ENCODE measurements at places on chromosomes 1 and 21.
A peak's percentile ranks its signal among the peaks of the same experiment; 100 is the strongest.

GRCh38 chr1:84847253-84848250 is 45.5 kb downstream of the LPAR3 start:
- peak; percentile 98 for DNase-seq

- no peak for DNase-seq
These were observed 25.6 kb upstream of the COL18A1 start for GRCh38 chr21:45379171-45379900.

DNA sequence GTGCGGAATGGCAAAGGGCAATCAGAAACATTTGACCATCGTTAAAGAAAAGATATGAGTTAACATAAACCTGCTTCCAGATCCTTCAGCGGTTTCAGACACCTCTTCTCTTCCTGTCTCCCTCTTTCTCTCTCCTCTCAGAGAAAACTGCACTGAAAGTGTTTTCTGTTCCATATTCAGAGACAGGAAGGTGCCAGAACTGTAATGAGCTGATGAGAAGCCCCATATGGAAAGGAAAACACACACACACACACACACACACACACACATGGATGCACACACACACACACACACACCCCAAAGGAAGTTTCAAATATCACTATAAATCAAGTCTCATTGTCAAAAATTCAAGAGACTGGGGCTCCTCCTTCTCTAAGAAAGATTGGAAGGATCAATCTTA is 515.5 kb downstream of the NUF2 start:
- DNase-seq, result no peak

DNA sequence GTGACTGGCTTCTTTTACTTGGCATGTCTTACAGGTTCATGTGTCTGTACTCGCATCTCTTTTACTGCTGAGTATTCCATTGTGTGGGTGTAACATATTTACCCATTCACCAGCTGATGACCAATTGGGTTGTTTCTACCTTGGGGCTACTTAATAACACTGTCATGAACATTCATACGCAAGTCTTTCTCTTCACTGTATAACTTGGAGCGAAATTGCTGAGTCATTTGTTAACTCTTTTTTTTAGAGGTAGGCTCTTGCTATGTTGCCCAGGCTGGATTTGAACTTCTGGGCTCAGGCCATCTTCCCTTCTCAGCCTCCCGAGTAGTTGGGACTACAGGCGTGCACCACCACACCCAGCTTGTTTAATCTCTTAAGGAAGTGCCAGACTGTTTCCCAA is 6.5 kb downstream of the PYCR2 start:
- DNase-seq, result peak; percentile 31

DNA sequence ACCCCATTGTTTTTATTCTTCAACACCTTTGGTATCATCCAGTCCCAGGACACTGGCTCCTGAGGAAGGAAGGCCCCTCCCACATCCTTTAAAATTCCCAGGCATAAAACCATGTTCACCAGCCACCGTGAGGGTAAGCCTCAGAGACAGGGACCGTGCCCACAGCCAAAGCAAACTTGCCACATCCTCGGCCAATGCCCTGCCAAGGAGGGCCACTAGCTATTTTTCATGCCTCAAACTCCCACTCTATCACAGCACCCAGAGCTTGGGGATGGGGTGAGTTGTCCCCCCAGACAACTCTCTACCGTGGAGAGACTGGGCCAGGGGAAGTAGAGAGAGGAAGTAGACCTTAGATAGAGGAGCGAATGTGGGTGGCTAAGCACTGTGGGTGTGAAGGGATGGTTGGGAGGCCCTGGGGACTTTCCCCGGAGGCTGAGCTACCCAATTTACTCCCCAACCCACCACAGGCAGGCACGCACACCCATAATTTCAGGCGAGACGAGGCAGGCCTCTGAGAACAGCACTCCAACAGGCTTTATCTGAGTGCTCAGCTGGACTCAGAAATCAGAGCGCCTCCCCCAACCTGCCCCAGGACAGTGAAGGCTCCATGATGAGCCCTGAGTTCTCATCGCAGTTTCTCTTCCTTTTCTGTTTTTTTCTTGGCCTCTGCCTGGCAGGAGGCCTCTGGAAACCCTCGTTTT is 15.9 kb upstream of the BTG2 start:
- DNase-seq, result no peak

DNA sequence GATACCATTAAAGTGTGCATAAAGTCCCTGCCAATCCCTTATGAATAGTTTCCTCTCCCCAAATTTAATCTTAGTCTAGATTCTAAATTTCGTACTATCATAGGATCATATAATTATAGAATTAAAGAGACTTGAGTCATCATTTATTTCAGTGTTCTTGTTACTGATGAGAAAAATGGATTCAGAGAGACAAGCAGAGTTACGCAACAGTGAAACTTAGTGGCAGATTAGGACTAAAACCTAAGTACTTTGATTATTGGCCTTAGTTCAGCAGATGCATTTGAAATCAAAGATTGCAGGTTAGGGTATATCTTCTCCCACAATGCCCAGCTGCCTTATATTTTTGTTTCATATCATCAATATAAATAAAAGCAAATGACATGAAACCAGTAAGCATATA is 843 bp upstream of the KRTAP19-7 start:
- no peak for DNase-seq

- DNase-seq, result peak; percentile 31
These were observed 48.9 kb downstream of the AGPAT3 start for GRCh38 chr21:43913928-43914327.

- DNase-seq, result no peak
These were observed 128.0 kb downstream of the LACTBL1 start for GRCh38 chr1:22844621-22845020.

- DNase-seq, result no peak
These were observed 171.3 kb upstream of the FAM78B start for GRCh38 chr1:166338105-166338504.

DNA sequence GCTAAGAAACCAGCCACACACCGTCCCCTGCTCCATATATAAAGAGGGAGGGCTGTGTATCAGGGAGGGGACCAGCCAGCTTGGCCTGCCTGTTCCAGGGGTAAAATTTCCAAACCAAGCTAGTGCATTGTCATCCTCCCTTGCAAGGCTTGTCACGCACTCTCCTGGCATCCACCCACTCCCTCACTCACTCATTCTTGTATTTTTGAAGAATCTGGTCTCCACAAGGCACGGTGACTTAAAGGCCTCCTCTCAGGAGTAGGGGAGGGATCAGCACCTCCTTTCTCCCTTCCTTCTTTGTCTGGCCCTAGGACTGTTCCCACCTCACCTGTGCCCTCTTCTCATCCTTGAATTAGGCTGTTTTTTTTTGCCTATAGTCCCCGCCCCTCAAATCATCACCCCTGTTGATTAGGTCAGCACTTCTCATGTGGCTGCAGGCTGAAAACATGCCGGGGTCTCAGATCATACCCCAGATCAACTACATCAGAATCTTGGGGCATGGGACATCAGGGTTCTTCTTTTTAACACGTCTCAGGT is 5.0 kb downstream of the ABCA4 start:
- DNase-seq, result no peak

DNA sequence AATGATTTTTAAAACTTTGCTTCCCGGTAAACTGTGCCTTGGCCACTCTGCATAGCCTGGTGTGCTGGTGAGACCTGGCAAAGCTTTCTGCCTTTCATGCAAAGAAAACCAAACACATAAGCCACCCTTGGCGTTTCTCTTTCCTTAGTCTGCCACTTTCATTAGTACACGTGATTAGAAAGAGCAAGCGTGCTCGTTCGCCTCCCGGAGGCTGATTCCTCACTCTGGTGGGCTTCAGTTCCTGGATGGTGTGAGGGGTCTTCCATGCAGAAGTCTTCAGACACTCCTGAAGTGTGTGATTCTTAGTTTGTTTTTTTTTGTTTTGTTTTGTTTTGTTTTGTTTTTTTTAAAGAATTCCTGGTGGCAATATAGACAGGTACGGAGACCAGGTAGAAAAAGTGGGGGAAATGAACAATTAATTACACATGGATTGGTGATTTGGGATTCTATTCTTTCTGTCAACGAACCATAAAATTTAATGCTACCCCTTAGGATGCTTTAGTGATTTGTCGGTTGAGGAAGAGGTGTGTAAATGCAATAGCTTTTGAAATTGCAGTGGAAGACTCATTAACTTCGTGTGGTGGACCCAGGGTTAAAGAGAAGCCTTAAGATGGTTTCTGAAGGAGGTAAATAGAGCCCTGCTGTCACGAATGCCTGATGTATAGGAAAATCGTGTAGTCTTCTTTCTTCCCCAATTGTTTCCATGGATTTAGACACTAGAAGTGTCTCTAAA is 2.1 kb downstream of the GALNT2 start:
- no peak for DNase-seq

DNA sequence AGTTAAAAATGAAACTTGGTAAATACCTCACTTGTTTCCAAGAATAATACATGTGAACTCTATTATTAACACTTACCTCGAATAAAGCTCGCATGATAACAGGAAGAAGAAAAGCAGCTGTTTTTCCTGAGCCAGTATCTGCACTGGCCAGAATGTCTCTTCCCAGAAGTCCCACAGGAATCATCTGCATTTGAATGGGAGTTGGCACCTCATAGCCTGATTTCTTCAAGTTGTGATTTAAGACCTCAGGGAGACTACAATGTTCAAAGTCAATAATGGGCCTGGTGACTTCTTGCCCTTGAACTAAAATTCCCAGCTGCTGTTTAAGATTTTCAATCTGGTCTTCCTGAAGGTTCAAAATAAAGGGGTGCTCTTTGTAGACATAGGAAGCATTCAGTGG is 3.8 kb downstream of the DDX59 start:
- DNase-seq, result no peak

- DNase-seq, result no peak
These were observed 94.1 kb upstream of the LYST start for GRCh38 chr1:235960809-235961208.

DNA sequence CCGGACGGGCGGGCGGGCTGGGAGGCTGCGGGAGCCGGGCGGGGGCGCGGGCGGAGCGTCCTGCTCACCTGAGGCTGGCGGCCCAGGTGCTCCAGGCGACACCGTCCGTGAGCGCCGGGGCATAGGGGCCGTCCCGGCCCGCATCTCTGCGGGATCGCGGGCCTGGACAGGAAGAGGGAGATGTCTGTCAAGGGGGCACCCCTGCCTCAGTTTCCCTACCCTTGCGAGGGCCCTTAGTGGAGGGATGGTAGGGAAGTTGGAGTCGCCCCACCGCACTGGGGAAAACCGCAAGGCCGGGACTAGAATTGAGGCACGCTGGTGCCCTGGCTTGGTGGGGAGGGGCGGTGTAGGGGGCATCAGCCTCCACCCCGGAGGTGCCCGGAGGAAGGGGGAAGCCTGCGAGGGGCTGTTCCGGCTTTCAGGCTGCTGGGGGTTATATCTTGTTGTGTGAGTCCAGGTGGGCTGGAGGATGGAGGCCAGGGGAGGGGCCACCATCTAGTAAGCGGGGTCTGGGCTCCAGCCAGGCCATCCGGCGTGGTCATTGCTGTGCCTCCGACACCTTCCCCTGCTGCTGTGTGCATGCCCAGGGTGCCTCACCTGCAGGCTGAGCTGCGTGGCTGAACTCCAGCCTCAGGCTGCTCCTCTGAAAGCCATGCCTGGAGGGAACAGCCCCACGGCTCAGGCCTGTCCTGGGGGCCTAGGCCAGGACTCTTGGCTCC is 580 bp downstream of the VWA1 start:
- DNase-seq, result no peak

GRCh38 chr1:154521695-154522094 is 19.5 kb upstream of the SHE start:
- DNase-seq, result no peak

DNA sequence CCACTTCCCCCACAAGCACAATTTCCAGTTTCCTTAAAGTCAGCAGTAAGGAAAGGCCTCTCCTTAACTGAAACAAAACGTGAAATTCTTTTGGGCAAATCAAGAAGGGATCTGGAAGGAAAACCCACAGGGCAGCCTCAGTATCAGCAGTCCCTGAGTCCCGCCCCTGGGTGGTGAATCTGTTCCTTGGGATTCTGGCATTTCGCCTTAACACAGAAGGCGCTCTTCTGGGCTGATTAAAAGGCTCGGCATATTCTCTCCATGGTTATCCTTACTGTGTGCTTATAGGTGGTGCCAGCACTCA is 12.2 kb upstream of the RAB4A start:
- DNase-seq, result no peak

DNA sequence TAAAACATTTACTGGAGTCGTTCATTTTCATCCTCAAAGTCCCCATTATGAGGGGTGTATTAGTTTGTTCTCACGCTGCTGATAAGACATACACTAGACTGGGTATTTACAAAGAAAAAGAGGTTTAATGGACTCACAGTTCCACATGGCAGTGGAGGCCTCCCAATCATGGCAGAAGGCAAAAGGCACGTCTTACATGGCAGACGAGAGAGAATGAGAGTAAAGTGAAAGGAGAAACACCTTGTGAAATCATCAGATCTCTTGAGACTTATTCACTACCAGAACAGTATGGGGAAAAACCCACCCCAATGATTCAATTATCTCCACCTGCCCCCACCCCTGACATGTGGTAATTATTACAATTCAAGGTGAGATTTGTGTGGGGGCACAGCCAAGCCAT is 830.4 kb upstream of the RGS18 start:
- no peak for DNase-seq

DNA sequence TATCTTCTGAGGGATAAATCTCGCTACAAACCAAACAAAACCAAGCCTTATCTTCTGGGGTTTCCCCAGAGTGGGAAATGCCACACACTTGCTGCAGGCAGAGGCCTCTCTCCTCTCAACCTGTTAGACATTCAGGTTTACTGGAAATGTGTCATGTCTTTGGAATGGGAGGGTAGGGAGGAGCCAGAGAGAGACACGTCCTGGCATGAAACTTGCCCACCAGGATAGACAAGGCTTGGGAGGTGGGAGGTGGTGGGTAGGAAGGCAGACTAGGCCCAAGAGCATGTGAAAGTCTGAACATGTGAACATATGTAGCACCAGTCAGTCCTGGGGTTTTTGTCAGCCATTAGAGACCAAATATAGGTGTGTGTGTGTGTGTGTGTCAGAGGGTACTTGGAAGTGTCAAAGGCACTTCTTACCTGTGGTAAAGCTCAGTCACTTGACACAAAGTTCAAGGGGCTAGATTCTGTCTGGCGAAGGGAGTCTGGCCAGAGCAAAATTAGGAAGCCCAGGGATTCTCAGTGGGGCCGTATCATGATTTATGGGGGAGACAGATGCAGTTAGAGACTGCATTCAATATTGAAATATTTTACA is 32.4 kb upstream of the PIGC start:
- peak; percentile 40 for DNase-seq

- no peak for DNase-seq
These were observed 28.3 kb downstream of the PTPRC start for GRCh38 chr1:198667186-198667585.

DNA sequence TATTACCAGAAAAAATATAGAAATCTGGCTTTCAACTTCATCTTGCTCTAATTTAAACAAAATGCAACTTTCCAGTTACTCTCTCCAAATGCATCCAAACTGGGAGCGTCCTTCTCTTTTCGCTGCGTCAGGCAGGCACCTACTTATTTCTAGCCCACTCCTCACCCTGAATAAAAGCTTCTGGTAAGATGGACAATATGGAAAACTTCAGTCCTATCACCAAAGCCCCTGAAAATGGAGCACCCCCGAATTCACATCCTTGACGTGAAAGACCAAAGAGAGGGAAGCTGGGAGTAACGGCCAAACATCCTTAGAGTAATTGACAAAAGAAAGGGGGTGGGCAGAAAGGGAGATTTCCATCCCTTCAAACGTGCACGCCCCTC is 5.5 kb upstream of the PROX1 start:
- DNase-seq, result no peak
